MV-4-11 (cell line): ENCODE measurements at places on chromosomes 6 and 20.

- peak; percentile 10 for DNase-seq
Measured at GRCh38 chr20:1469925-1470571, 3.4 kb upstream of the NSFL1C start.

DNA sequence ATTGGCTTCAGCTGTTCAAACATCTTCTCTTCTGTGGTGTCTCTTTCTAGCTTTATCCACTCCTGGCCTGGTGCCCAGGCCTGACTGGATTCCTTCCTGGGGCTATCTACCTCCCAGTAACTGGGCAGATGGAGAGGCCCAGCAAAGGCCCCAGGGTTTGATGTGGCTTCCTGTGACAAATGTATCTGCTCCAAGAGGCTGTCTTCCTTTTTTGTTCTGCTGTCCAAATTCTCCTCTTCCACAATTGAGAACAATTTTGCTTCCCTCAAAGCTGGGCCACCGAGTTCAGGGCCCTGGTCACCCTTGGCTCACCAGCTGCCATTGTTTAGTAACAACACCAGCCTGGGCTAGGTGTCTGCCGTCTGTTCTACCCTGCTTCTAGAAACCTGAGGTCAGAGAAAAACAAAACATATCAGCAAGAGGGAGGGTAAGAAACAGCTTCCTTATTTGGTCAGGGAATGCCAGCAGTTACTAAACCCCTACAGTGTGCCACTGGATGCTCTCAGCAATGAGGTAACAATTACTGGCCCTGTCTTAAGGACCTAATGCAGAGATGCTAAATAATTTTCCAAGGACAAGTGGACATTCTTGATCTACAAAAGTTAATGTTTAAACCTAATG is 3.9 kb downstream of the ZFP57 start:
- DNase-seq = peak; percentile 2

DNA sequence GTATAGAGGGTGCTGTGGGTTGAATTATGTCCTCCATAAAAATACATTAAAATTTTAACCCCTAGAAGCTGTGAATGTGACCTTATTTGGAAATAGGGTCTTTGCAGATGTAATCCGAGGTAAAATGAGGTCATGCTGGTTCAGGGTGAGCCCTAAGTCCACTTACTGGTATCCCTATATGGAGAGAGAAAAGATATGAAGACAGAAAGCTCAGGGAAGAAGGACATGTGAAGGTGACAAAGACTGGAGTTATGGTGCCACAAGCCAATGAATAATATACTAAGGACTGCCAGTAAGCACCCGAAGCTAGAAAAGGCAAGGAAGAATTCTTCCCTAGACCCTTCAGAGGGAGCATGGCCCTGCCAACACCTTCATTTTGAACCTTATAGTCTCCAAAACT is 50.2 kb downstream of the PLN start:
- no peak for DNase-seq

DNA sequence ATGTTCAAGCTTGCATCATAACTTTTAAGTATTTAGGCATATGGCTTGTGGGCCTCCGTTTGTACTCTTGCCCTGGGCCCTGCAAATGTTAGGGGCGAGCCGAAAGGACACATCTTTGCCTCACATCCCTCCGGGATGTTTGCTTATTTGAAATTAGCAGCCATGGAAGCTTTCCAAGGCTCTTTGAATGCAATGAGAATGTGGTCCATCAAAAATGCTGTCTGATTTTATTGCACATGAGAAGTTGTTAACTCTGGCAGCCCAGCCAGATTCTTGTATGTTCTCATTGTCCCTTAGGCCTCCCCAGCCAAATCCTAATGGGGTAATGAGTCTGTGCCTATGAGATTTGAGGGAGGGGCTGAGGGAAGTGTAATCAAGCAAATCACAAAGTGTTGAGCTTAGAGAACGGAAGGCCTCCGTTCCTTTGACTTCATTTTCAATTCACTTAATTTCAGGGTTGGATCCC is 261.2 kb upstream of the MARCKS start:
- DNase-seq = no peak

DNA sequence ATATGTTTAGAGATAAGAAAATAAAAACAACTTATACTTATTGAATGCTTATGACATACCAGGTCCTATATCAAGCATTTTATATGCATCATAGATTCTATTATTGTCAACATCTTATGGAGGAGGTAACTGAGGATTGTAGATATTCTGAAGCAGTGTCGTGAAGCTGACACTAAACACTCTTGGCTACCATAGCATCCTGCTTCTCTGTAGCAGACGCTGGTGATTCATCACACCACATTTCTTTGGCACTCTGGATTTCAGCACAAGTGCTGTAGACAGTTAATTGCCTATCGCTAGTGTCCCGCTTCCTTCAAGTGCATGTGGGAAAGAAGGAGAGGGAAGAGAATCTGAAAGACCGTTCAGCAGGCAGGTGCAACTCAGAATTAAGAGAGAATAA is 317.1 kb downstream of the PLCB1 start:
- peak; percentile 52 for DNase-seq

DNA sequence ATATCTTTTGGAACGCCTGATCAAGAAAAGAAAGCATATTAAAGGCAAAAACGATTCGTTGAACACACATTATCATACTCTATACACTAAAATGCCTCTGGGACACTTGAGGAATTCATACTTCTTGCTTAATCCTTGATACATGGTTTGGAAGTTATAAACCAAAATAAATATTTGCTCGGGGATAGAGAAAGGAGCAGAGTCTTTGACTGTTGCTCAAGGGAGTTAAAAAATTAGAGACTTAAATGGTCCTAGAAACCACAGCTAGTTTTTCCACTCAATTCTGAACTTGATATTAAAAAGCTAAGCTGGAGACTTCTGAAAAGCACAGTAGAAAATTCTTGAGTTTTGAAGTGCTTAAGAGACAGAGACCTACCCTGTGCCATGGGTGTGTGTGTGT is 98.9 kb downstream of the BCKDHB start:
- no peak for DNase-seq

DNA sequence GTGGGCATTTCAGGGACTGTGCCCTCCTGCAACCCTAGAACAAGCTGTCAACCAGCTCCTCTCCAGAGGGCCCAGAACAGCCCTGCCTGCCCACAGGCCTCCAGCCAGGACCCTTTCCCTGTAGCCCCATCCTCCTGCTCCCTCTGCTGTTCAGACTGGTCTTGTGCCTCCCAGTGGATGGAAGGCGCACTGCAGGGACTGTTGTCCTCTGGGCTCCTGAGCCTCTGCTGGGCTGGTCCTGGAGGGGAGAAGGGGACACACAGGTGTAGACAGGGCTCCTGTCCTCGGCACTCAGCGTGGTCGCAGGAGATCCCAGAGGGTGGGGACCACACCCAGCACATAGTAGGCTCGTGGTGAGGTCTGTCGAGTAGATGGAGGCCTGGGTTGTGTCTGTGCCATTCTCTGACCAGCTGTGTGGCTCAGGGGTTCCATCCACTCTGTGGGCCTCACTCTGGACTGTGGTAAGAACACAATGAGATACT is 11.5 kb downstream of the ITPR3 start:
- DNase-seq = peak; percentile 24

DNA sequence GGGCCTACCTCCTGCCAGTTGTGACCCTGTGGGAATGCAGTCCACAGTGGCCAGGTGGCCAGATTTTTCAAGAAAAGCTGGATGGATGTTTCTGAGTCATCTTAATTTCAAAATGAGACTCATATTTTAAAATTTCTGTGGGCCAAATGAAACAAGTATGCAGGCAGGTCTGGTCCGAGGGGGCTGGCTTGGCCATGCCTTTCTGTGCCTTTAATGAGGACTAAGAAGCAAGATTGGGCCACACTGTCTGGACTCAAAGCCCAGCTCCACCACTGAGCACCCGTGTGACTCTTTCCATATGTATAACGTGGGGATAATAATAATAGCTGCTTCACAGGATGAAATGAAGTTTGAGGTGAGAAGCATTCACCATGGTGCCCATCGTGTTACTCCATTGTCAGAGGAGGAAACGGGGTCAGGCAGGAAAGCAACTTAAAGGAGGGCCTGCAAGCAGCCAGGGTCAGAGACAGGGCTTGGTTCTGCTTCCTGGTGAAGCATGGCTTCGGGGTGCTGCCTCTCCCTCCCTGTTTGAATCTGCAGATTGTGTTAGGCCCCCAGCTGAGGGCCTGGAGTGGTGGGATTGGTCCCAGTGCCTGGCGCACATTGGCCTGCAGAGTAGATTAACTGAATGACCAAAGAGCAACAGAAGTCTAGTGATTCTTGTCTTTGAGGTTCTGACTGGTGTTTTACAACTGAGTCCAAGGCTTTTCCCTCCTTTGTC is 3.8 kb downstream of the SOX12 start:
- DNase-seq = no peak

DNA sequence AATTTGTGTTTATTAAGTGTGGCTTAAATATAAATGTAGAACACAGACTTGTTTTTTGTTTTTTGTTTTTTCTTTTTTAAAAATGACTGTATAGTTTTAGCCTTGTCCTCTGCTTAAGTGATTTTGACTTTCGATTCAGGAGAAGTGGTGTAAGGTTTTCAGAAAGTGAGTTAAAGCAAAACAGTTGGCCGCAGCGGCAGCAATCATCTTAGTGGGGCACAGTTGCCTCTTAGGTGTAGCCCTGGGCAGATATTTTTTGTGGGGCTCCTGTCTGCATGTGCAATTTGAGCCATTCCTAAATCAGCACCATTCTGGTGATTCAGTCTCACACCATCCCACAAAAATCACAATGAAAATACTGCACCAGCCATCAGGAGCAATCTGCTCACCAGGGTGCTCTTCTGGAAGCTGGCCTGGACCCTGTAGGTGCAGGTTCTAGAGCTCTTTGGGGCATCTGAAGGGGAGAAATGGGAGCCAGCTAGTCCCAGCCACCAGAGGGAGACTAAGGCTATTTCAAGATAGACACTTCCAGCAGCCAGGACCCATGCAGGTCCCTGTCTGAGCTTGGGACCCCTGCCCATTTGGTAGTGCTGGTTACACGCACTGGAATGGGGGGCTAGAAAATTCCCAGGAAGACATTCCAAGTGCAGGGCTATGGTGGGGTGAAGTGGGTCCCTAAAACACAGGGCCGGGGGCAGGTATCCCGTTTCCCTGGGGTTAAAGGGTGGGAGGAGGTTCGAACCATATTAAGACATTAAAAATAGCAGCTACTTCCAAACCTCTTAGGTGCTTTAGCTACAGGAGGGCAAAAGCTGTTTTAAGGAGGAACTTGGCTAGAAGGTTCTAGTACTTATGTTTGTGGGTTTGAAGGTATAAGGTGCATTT is 156.6 kb downstream of the NFATC2 start:
- DNase-seq = peak; percentile 17

DNA sequence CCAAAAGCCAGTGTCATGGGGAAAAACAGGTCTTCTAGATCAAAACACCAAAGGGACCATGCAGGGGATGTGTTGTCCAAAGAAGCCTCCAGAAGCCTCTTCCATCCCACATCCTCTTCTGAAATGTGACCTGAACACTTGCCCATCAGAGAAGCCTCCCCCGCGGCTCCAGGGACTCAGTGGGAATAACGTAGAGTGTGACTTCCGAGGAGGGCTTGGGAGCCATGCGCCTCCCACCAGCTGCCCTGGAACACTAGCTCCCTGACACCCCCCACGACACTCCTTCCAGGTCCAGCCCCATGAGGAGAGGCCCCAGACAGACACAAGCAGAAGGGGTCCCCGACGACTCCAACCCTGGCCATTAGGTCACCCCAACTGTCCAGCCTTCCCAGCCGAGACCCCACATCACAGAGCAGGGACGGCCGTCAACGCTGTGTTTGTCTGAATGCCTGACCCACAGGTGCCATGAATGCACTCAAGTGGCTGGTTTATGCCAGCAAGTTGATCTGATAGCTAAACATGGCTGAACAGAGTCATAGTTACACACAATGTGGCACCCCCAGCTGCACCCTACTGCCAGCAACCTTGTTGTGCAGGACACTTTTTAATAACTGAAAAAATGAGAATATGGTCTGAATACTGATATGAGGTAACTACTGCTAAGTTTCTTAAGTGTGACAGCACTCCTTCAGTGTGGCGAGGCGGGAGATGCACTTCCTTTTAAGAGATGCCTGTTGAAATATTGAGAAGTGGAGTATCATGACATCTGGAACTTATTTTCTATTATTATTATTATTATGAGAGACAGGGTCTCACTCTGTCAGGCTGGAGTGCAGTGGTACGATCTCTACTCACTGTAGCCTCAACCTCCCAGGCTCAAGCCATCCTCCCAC is 58.0 kb downstream of the GINS1 start:
- DNase-seq = no peak

DNA sequence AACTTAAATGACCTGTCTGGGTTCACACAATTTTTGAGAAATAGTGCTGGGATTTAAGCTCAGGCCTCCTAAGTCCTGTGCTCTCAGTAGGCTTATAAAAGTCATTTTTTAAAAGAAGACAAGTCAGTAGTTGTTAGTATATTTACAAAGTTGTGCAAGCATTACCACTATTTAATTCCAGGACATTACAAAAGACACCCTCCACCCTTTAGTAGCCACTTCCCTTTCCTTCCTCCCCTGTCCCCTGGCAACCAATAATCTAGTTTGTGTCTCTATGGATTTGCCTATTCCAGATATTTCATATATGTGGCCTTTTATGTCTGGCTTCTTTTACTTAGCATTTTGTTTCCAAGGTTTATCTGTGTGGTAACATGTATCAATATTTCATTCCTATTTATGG is 37.6 kb downstream of the HMGN3 start:
- DNase-seq = peak; percentile 86

DNA sequence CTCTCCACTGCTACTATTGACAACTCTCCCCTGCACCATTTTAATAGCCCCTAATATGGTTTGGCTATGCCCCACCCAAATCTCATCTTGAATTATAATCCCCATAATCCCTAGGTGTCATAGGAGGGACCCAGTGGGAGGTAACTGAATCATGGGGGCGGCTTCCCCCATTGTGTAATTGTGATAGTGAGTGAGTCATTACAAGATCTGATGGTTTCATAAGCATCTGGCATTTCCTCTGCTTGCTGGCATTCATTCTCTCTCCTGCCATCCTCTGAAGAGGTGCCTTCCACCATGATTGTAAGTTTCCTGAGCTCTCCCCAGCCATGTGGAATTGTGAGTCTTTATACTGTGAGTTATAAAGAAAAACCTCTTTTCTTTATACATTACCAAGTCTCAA is 74.1 kb upstream of the TCF21 start:
- DNase-seq = peak; percentile 4

- DNase-seq = no peak
Measured at GRCh38 chr6:154989448-154989847, 5.7 kb upstream of the TIAM2 start.

DNA sequence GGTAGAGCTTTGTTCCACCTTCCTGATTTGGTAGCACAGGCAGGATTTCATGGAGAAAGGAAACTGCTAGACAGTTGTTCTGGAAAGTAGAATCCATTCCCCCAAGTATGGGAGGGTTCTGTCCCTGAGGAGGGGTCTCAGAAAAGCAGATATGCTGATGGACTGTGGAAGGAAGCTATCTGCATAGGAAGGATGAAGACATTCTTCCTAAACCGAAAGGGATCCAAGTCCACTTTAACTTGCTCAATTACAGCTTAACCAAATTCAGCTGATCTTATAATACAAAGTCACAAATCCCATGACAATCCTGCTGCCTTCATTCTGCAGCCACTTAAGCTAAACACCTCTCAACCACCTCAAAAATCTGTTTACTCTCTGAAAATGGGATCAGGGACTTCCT is 2.6 kb downstream of the MAN1A1 start:
- no peak for DNase-seq

DNA sequence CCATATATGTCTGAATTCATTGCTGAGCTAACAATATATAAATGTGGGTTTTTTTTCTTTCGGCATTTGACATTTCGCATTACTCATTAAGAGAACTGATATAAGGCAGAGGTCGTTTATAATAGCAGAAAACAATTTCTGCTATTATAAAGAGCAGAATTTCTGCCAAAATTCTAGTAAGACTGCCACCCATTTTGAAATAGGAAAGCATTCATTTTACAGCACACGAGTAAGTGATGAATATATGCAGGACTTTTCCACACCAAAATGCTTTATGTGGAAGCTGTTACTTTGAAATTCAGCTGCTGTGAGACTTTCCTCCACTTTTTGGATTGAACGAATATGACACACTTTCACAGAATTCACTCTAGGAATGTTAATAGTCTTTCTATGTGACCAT is 610.9 kb upstream of the MAN1A1 start:
- DNase-seq = no peak
